Osteocyte (in vitro differentiated cells): ENCODE measurements at places on chromosomes 1 and 21.

DNA sequence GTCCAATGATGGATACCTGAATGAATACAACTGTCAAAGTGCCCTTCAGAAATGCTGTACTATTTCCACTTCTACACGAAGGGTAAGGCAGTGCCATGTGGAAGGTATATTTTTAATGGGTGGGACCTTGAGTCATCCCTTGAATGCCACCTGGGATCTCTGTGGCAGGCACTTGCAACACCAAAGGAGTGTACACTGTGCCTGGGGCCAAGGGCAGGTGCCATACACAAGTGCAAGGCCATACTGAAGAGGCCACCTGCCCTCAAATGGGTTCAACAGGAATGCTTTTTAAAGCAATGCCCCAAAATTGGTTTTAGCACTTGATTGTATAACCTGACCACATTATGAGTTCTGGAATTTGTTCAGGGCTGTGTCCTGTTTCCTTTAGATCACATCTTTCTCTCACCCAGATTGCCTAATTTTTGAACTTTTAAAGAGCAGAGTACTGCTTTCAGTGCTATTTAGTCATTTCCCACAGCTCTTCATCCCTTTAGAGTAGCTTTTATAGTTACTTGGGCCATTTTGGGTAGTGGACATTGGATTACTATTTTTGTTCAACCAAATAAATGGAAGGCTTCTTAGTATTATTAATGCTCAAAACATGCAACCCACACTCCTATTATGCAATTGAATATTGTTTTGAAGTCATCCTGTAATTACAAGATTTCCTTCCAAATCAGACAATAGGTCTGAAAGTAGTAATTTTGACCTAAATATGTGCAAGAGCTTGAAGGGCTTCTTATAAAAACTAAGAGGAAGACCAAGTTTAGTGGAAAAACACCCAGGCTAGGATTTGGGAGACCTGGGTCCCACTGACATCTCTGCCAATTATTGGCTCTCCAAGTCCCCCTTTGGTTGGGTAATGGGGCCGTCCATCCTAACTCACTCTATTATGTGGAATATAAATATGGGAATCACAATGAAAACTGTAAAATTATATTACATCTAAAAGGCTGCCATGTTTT lies 57.2 kb downstream of the LEPR start:
- DNase-seq, result no peak

DNA sequence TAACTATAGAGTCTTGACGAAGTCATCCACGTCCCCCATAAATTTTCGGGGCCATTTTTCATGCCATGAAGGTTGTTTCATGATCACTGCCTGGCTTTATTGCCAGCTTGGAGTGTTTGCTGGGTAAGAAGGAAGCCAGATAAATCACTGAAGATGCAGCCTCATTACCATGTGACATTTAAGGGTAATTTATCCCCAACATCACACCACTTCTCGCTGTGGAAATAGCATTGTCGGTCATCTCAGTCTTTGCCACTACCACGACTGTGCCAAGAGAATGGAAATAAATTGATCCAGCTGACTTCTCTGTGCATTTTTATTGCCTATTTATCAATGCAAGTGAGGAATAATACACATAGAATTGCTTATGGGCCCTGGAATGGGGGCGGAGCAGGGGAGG lies 617.9 kb downstream of the AJAP1 start:
- DNase-seq, result no peak

DNA sequence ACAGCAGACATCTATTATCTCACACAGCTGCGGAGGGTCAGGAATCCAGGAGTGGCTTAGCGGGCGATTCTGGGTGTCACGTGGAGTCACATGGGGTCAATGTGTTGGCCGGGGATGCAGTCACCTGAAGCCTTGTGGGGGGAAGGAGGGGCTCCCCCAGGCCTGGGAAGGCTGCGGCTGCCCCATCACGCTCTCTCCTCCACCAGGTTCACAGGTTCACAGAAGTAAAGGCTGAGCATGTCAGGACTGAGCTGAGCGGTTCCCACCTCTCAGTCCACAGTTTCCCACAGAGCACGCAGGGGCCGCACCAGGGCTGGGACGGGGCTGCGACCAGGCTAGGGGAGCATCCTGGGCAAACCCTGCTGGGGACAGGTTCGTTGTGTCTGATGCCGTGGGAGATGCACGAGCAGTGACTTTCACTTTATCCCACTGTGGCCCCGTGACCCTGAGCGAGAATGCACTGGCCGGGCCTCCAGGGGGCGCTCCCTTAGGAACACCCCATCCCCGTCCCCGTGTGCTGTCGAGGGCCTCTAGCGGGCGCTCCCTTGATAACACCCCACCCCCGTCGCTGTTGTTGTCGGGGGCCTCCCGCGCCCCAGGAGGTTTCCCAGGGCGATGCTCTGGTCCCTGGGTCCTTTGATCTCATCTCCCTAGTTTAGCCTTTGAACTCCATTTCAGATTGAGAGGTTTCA lies 73.2 kb upstream of the TRAPPC10 start:
- DNase-seq, result no peak

- no peak for DNase-seq
Measured at GRCh38 chr1:153099461-153100045, 5.2 kb upstream of the SPRR2E start.

GRCh38 chr1:52955129-52955970 lies 28.3 kb downstream of the SCP2 start:
- no peak for DNase-seq

- no peak for DNase-seq
Measured at GRCh38 chr1:218866507-218866906, 307.2 kb upstream of the LYPLAL1 start.

DNA sequence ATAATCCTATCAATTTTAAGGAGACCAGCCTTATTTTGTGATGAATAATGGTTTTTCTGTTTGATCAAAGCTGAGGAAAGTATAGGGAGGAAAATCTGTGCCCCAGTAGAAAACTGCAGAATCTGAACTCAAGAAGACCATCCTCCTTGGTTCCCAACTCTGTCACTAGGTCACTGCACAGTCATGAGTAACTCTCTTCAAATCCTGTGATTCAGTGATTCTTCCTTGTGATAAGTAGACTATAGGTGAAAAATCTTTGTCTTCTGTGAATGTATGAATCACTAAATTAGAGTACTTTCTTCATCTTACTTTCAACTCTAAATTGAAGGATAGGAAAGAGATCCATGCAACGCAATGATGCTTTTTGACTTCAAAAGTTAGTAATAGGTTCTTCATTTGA lies 13.3 kb upstream of the OR2L5 start:
- DNase-seq, result no peak

DNA sequence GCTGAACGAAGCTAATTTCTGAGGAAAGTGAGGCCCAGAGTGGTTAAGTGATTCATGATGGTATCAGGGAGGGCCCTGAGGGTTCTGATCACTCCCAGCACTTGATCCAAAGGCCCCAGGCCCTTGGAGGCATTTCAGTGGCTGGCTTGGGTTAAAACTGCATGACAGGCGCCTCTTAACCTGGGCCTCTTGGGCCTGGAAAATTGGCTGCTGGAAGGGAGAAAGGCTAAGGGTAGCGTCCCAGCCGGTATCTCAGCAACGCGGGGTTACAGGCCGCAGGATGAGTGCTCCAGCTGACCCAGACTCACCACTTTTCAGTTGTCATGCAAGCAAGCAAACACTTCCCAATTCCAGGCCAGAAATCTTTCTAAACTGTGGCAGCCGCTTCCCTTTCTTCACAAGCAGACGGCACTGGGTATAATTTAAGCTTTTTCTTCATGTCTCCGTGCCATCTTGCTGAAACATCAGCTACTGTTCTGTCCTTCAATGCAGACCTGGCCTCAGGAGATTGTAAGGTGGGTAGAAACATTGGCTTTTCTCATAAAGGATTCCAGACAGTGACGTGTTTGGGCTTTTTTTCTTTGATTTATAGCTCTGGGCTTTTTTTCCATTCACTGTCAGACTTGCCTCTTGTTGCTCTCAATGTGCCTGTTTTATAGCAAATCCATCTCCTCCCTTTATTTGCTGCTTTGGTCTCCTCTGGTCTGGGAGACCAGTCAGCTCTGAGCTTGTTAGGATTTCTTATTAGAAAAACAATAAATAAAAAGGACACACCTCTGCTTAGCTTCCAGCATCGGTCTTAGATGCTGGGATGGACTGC lies 229.1 kb downstream of the KCNJ6 start:
- no peak for DNase-seq

- no peak for DNase-seq
Measured at GRCh38 chr1:218679391-218679790, 334.3 kb downstream of the TGFB2 start.

DNA sequence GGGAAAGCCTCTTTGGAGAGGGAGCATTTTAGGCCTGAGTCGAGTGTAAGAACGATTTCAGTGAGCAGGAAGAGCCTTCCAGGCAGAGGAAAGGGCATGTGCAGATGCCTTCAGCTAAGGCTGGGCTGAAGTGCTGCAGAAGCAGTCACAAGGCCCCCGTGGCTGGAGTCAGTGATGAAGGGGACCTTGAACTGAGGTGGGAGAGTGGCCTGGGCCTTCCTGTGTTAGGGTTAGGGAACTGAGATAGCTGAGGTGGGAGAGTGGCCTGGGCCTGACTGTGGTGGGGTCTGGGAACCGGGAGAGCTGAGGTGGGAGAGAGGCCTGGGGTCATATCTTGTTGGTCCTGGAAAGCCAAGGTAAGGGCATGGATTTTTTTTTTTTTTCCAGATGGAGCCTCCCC lies 50.9 kb upstream of the ETV3 start:
- DNase-seq, result peak; percentile 36

DNA sequence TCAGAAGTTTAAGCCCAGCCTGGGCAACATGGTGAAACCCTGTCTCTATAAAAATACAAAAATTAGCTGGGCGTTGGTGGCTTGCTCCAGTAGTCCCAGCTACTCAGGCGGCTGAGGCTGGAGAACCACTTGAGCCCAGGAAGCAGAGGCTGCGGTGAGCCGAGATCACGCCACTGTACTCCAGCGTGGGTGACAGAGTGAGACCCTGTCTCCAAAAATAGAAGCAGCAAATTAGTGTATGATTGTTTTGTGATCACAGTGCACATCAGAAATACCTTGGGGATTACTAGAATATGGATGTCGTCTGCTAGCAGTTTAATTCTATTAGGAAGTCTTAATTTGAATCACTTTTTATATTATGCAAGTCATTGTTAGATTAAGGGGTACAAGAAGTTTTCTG lies 59.0 kb downstream of the ZBTB17 start:
- DNase-seq, result no peak

GRCh38 chr1:20073256-20073655 lies 3.3 kb downstream of the PLA2G5 start:
- DNase-seq, result no peak

GRCh38 chr1:54991939-54992338 lies 6.8 kb upstream of the BSND start:
- DNase-seq, result no peak

- DNase-seq, result no peak
Measured at GRCh38 chr1:961132-961669, 817 bp downstream of the KLHL17 start.

GRCh38 chr1:241308011-241308410 lies 49.0 kb downstream of the RGS7 start:
- no peak for DNase-seq

DNA sequence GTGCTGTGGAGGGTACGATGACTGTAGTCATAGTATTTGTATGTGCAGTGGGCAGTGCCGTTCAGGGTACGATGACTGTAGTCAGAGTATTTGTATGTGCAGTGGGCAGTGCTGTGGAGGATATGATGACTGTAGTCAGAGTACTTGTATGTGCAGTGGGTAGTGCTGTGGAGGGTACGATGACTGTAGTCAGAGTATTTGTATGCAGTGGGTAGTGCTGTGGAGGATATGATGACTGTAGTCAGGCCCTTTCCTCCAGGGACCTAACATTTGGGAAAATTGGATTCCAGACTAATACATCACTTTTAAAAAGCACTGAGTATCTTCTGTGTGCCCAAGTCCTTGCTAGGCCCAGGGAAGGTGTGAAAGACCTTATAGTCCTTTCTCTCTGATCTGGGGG lies 2.9 kb downstream of the ZNF672 start:
- DNase-seq, result no peak

GRCh38 chr1:193313354-193314140 lies 127.1 kb upstream of the B3GALT2 start:
- DNase-seq, result no peak

GRCh38 chr1:211259638-211260126 lies 516 bp downstream of the RCOR3 start:
- DNase-seq, result no peak

DNA sequence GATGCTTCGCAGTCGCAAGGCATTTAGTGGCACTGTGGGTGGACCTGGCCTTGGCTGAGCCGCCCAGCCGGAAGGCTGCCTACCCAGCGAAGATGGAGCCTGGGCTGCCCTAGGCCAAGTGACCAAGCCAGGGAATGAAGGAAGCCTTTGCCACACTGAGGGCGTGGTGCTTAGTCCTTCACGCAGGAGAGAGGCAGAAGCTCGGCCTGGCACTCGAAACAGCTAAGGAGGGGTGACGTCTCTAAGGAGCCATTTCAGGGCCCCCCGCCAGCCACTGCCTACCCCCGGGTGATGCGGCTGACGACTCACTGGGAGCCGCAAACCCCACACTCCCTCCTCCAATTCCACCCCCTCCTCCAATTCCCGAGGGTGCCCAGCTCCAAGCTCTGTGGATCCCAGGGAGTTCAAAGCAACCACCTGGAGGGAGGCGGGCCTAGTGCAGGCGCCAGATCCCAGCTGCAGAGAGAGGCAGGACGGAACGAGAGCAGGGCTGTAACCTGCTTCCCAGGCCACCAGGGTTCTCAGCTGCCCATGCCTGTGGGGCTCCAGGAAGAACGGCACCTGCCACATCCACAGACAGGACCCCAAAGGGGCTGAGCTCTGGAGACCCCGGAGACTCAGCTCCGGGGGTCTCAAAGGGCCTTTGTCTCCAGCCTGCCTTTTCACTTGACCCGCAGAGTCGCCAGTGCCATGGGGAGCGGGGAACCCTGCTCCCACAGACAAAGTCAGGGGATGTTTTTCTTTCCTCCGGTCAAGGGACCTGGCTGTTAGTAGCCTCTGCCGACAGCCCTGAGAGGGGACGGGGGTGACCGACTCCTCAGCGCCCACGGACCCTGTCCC lies 75.8 kb downstream of the ARHGEF16 start:
- DNase-seq, result no peak

GRCh38 chr1:170967042-170967910 lies 31.9 kb downstream of the MROH9 start:
- no peak for DNase-seq

- peak; percentile 97 for DNase-seq
Measured at GRCh38 chr1:36321119-36321951, 2.1 kb downstream of the EVA1B start.

- DNase-seq, result no peak
Measured at GRCh38 chr1:167599957-167600581, 30.0 kb upstream of the RCSD1 start.

GRCh38 chr1:70092526-70092925 lies 112.9 kb downstream of the LRRC40 start:
- DNase-seq, result no peak

DNA sequence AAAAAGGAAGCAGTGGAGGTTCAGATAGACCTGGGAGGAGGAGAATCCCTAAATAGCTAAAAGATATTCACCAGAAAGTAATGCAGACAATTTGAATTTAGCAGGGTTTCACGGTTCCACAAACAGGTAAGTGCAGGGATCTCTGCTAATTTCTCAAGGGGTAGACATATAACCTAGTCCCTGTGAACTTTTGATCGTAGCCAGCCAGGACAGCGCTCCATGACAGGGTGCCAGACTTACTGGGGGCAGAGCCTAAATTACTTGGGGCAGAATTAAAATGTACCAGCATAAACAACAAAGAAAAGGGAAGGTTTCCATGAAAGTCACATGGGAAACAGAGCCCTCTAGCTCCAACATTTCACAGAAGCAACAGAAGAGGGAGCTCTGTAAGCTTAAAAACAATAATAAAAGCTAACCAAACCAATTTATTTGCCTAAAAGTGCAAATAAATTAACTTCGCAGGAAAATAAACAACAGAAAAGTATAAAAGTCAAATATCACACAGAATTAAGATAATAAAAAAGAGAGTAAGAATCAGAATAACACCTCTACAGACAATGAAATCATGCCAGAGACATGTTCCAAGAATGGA lies 198.3 kb downstream of the DUSP10 start:
- no peak for DNase-seq
